ENCODE measurements at places on chromosomes 7 and 10.

- DNase-seq = no peak
Observed at GRCh38 chr7:134768243-134768642, 11.2 kb upstream of the CALD1 start.

DNA sequence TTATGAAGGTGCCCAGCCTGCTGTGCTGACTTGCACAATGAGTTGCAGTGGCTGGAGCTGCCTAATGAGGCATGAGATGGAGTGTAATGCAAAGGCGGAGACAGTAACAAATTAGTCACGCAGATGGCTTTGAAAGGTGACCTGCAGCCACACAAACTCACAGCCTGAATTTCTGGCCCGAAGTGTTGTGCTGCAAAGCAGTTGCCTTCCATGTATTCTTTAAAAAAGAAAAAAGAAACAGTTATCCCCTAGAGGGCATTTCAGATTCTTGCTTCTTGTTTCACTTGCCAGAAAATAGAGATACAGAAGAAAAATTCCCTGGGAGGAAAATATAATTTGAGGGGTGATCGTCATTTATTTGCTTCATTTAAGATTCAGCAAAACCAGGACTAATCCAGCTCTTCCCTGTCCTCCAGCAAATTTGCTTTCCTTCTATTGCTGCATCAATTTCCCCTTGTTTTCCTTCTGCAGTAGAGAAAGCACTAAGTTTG lies 239.9 kb downstream of the ADRA2A start:
- DNase-seq = no peak

DNA sequence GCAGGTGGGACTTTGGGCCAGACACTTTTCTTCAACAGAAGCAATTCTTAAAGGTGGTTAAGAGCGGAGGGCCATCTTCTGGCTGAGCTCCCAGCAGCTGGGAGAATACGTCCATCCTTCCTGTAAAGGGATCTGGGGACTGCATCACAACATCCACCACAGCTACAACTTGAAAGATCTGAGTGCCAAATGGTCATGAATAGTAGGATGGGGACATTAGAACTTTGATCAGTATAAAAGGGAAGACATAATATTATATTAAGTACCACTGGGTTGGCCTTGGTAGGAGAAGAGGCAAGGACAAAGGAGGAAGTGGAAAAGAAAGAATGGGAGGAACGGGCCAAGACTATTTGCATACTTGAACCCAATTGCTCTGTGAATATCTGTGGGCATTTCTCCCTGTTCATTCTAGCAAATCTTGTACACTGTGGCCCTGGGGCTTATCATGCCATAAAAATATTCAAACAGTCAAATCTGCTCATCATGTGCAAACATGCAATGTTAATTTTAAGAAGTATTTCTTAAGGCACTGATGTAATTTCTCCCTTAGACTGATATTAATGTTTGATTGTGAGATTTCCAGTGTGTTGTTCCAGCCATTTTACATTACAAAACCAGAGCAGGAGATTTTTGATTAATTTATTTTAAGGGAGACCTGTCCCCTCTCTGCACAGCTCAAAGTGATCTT lies 65.5 kb upstream of the CREB5 start:
- DNase-seq = no peak

GRCh38 chr7:23349484-23350157 lies 50.5 kb downstream of the MALSU1 start:
- no peak for DNase-seq

GRCh38 chr10:73999703-74000102 lies 1.8 kb downstream of the VCL start:
- DNase-seq = no peak

DNA sequence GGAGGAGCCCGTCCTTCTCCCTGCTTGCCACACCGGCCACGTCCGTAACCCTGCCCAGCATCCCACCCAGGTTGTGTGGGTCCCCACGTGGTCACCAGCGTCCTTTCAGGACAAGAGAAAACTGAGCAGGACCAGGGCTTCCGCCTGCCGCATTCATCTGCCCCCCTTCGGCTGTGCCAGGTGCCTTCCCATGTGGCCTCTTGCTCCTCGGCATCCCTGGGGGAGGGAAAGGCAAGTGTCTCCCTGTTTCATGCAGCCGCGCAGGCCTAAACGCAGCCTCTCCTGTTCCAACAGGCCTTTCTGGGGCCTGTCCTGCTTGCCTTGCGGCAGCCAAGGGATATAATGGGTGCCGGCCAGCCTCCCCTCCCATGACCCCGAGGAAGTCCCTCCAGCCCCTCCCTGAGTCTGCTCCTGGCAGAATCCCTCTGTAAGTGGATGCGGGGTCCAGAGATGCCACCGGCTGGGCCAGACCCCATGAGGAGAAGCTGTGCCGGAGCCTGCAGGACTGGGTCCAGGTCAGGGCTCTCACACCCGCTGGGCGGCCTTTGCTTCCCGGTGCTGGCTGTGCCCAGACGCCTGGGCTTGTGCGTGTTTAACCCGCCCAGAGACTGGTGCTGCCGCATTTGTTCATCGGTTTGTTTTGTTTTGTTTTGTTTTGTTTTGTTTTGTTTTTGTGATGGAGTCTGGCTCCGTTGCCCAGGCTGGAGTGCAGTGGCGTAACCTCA lies 23.1 kb downstream of the SHH start:
- DNase-seq = no peak

GRCh38 chr7:22039670-22040069 lies 94.0 kb upstream of the CDCA7L start:
- no peak for DNase-seq

DNA sequence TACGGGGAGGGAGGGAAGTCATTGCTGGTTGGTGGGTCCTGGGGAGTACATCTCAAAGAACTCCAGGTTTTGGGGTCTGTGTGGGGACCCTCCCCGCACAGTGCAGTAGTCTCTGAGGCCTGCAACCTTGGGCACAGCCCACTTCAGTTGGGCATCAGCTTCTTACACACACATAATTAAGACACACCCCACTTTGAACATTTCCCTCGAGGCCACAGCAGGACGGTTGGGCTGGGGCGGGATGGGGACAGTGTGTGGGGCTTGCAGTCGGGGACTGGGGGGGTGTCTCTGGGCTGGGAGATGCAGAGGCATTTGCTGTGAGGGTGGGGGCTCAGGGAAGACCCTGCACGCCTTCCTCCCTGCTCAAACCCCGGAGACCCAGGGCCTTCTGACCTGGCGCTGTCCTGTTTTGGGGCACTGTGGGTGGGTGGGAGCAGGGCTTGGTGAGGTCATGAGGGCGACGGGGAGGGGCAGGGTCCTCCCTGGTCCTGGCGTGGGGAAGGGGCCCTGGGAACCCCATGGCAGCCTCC lies 1.3 kb downstream of the LFNG start:
- DNase-seq = no peak

GRCh38 chr10:3143791-3144434 lies 28.7 kb downstream of the PITRM1 start:
- no peak for DNase-seq

- no peak for DNase-seq
Observed at GRCh38 chr7:69403169-69403568, 195.1 kb upstream of the AUTS2 start.

DNA sequence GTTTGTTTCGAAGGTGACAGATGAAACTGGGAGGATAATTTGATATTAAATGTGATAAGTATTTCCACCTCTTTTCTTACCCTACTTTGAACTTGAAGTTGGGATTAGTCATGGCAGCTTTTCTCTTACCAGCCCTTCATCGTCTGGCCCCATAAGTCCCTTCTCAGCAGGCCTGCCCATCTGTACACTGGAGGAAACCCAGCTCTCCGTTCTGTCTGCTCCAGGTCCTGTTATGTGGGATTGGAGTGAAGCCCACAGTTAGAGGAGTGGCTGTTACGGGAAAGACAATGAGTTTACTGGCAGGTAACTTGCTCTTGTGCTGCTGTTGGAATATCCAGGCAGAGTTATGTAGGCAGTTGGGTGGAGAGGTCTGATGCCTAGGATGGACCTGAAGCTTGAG lies 127.3 kb downstream of the CAMK1D start:
- DNase-seq = no peak

DNA sequence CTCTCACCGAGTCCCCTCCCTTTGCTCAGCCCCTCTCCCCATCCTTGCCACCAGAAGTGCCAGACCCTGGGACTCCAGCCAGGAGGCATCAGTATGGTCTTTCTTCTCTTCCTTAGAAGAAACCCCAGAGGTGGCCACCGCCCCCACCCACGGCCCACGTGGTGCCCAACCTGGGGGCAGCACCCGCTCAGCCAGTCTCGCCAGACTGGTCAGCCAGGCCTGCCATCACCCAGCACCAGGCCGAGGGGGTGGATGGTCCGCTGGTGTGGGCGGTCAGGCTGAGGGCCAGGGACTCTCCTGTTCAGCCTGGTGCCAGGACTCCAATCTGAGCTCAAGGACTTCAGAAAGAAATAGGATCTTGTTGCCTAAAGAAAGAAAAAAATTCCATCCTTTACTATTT lies 5.8 kb upstream of the CLDN4 start:
- no peak for DNase-seq

DNA sequence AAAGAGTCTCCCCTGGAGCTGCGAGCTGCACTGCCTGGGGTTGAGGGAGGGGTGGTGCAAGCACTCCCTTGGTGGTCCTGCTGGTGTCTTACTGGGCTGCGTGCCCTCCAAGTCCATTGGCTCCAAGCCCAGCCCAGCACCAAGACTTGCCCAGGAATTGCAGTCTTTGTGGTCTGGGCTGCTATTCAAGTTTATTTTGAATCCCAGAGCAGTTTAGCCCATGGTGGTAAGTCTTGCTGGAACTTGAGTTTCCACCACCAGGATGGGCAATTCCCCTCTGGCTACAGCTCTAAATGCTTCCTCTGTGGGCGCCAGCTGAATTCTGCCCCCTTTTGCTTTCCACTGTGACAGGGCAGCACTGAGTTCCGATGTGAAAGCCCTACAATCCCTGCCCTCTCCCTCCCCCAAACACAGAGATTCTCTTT lies 25.1 kb downstream of the GALNT11 start:
- DNase-seq = no peak

DNA sequence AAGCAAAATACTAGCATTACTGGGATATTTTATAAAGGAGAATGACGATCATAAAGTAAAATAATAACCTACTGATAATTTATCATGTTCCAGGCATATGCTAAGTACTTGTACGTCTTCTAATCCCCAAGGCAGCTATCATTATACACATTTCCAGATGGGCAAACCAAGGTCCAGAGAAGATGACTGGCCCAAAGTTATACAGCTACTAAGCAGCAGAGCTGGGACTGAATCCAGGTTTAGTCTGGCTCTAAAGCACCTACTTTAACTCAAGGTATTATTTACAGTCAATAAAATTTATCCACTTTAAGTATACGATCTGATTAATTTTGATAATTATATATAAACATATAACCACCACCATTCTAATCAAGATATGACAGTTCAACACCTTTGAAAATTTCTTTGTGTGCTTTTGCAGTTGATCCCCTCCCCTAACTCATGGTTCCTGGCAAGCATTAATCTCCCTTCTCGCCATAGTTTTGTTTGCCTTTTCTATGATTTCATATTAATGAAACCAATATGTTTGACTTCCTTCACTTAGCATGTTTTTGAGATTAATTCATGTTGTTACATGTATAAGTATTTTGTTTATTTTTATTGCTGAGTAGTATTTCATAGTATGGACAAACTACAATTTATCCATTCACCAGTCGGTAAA lies 126.7 kb downstream of the CPEB3 start:
- DNase-seq = no peak

DNA sequence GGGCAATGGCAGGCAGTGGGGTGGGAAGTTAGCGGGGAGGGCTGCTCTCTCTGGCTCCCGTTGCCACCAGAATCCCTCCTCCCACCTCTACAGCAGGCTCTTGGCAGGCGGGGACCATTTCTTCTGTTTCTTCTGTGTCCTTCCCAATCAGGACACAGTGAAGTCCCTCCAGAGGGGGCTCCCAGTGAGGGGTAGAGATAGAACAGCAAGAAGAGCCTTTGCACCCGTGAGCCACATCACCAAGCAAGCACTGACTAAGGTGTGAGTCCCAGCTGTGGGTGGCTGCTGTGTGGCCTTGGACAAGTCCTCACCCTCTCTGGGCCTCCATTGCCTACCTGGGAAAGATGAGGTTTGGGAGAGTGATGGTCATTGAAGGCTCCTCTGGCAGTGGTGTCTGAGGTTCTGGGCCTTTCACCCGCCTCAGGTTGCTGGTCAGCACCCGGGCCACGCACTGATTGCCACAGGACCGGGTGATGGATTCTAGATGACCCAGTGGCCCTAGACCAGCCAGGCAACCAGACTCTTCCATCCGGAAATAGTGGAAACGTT lies 26.0 kb upstream of the PCBD1 start:
- no peak for DNase-seq

GRCh38 chr7:116672596-116673456 lies 830 bp downstream of the MET start:
- DNase-seq = no peak

DNA sequence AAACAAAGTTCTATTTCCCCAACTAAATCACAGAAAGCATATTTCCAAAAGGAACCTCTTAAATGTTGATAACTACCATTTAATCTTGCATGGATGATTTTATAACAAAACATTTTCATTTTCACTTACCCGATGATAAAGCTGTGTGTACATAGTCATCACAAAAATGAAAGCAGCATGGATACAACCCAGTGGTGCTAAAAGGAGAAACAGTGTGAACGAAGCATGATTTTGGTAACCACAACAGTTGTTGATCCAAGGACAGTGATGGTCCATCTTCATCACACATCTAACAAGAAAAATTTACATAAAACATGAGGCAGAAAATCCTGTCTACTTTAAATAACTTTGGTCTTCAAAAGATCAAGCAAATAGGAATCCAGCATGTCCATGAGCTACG lies 4.7 kb downstream of the ZDHHC6 start:
- DNase-seq = no peak

DNA sequence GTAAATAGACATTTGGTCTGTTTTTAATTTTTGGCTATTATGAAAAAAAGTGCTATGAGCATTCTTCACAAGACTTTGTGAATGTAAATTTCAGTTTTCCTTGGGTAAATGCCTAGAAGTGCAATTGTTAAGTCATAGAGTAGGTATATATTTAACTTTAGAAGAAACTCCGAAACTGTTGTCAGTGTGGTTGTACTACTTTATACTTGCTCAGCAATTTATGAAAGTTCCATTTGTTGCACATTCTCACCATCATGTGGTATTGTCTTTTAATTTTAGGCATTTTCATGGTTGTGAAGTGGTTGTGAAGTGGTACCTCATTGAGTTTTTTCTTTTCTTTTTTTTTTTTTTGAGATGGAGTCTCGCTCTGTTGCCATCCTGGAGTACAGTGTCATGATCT lies 60.0 kb downstream of the TYW1 start:
- no peak for DNase-seq
